ENCODE measurements at places on chromosomes 5 and 9. TPM values are rescaled to one million over a fixed set of nuclear protein-coding genes. Genes with fewer than 3 reads are reported as not detected.
A peak's percentile ranks its signal among the peaks of the same experiment; 100 is the strongest.

The TMEM215 gene
- total RNA-seq, result not detected

The HAVCR2 gene
- total RNA-seq, result 10.4 TPM

DNA sequence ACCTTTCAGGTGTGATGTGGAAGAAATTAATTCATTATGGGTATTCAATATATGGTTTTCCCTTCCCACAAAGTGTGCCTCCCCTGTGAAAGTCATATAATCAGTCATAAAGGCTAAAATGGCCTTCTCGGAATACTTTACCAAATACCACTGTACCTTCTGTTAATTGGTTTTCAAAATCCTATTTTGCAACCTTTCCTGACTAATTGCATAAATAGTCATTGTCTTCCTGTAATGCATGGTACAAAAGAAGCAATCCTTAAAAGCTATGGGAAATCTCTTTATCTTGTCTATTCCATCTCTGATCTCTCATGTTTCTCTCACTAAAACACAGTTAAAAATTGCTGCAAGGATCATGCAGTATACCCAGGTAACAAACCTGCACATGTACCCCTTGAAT lies 44.3 kb upstream of the UGCG start:
- no peak for DNase-seq

- no peak for DNase-seq
Observed at GRCh38 chr5:119897537-119898370, 268.4 kb downstream of the FAM170A start.

The CCNJL gene
- total RNA-seq, result not detected

DNA sequence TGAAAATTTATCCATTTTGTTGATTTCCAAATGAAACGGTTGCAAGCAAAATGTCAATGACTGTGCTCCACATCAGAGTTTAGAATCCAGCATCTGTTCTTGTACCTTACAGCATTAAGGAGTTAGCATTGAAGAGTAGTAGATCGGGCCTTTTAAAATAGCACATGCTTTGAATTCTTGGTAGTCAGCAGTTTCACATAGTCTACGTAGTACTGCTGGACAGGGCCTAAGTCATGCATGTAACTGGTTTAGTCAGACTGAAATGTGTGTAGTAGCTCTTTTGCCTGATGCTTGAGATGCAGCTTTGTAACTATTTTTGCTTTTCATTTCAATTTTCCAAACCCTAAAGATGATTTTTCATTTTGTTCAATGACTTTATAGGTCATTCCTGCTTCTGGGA lies 19.8 kb downstream of the LECT2 start:
- DNase-seq, result no peak

DNA sequence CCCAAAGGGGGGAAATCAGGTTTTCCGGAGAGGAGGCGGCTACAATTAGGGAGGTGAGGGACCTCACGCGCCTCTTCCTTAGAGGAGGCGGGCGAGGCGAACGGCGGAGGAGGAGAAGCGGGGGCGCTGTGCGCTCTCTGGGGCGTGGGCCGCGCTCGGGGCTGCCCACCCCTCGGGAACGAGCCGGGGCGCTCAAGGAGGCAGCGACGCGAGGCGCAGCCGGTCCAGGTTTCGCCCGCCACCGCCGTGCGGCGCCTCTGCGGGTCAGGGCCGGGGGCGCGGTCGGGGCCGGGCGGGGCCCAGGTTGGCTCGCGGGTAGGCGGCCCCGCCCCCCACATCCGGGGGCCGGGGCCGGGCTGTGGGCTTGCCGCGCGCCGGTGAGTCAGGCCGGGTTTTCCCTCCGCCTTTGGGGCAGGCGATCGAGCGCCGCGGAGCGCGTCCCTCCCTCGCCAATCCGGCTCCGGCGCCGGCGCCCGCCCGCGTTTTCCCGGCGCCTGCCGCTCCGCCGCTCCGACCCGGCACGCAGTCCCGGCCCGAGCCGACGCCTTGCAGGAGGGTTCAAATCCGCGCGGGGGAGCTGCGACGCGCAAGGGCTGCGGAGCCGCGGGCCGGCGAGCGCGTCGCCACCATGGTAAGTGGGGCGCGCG lies at the start of gene N4BP3:
Gene N4BP3 (plus strand): TSS at position 392 of the 647 bp plus-strand sequence. CDS start 6,052 bp downstream, outside the sequence.
- DNase-seq, result peak; percentile 88

GRCh38 chr9:70514273-70514672 lies 99.8 kb upstream of the KLF9 start:
- no peak for DNase-seq

DNA sequence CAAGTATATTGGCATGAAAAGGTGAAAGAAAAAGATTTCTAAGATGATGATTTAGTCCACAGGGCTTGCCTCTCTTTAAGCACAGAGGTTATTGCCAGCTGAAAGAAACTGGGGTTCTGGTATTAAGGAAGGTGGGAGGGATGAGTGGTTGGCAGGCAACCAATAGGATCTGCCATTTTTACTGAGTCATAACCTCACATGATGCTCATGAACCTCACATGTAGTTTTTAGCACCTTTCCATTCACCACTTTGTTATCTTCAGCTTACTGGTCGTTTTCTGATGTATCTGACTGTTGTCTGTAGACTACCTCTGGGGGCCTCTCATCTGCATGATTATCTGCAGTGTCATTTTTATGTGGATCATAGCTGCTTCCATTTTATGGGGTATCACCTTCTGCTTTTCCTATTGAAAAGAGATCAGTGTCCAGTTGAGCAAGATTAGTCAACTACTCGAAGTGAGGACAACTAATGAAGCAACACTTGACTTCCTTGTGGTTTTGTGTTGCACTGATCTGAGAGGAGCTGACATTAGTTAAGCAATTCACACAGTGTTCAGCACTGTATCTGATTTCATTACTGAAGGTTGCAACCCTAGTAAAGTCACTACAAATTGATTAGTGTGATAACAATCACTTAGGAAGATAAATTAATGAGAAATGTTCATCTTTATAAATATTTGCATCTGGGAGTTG lies 186.3 kb downstream of the SGCD start:
- DNase-seq, result no peak

DNA sequence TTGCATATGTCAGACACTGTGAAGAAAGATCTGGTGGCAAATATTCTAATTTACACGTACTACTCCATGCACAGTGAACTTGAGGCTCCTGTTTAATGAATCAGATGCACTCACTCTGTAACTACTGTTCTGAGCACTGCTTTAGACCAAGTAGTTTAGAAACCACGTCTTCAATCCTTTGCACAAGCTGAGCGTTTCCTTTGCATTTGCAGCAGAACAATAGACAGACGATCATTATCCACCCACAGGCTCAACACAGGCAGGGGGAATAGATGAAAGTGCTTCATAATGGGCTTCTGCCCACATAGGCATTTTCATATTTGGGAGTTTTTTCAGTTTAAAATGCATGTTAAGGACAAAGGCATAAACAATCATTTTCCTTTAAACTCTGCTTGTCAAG lies 423.3 kb upstream of the ADAMTS16 start:
- DNase-seq, result no peak

DNA sequence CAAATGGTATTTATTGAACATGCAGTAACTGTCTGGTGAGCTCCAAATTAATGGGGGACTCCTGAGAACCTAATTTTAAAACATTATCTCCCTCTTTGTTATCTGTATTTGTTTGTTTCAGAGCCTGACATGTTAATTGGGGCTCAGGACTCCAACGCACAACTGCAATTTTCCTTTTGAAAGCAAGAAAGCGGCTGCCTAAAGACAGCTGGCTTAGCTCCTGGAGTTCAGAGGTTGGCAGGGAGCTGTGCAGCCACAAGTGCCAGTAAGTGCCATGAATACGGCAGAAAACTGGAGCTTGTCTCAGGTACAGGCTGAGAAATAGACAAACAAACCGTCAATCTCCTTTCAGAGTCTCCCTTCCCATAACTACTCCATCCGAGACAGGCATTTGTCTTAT lies 80.9 kb downstream of the PPP2R2B start:
- no peak for DNase-seq

GRCh38 chr9:109806506-109807115 lies 26.6 kb downstream of the PALM2AKAP2 start:
- DNase-seq, result no peak

- DNase-seq, result no peak
Observed at GRCh38 chr5:57783693-57784092, 301.1 kb upstream of the ACTBL2 start.

The DMRT3 gene
- not detected for total RNA-seq

DNA sequence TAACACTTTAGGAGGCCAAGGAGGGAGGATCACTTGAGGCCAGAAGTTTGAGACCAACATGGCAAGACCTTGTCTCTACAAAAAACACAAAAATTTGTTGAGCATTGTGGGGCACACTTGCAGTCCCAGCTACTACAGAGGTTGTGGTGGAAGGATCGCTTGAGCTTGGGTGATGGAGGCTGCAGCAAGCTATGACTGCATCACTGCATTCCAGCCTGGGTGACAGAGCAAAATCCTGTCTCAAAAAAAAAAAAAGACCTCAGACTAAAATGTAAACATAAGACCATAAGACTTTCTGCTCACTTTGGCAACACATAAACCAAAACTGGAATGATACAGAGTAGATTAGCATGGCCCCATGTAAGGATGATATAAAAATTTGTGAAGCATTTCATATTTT lies 24.6 kb upstream of the NANS start:
- DNase-seq, result no peak

The TPPP gene
- total RNA-seq, result 0.02 TPM

The MSX2 gene
- not detected for total RNA-seq

The SHOC1 gene
- total RNA-seq, result not detected

- DNase-seq, result no peak
Observed at GRCh38 chr9:134435550-134436378, 109.5 kb downstream of the RXRA start.

The FLT4 gene
- 1.5 TPM for total RNA-seq

DNA sequence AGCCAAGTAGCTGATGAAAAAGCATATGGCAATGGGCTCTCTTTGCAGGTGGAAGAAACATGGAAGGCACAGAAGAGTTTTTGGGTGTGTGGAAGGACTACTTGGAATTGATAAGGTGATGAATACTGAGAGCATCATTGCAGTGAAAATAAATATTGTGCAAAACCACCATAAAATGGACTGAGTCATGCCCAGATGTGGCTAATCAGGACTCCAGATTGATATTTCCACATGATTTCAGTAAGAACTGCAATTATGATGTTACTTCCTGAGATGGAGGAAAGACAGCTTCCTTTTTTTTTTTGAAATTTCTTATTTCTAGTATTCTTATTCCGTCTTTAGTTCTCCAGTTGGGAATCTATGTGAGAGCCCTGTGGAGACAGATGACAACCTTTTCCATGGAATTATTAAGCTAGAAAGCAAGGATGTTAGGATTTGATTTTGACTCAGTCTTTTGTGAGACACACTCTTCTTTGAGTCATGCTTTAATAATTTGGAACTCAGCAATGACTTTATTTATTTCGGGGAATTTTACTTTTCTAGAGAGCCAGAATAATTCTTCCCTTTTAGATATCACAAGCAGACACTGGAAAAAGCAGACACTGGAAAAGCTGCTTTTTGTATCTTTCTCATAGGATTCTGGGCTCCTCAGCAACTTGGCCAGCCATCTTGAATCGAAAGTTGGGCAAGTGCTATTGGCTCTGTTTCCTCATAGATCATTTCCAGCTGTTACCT lies 94.2 kb upstream of the VCAN start:
- DNase-seq, result no peak

GRCh38 chr5:32439086-32439642 lies 5.4 kb downstream of the ZFR start:
- no peak for DNase-seq

DNA sequence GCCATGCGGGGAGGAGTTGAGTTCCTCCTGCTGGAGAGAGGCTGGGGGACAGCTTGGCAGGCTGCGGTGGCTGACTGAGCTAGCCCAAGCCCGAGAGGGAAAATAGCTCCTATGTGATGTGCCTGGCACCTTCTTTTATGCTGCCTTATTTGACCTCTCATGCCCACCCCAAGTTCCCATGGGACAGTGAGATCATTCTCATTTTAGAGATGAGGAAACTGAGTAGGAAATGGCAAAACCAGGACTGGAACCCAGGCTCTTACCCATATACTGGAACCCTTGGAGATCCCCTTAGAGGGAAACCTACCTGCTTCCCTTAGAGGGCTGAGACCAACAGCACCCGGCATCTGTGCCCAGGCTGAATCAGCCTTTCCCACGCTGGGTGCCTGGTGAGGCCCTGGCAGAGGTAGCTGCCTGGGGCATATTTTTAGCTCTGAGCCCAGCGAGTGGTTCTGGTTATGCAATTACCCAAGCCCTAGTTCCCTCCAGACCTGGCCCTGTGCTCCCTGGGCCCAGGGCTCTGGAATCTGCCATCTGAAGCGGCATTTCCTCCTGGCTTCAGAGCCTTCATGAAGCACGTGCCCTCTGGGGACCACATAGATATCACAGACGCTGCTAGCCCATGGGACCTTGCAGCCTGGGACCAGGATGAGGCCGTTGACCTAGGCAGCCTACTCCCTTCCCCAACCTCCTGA lies 23.6 kb downstream of the COL27A1 start:
- no peak for DNase-seq

- DNase-seq, result no peak
Observed at GRCh38 chr5:88824892-88825583, 57.9 kb downstream of the MEF2C start.

DNA sequence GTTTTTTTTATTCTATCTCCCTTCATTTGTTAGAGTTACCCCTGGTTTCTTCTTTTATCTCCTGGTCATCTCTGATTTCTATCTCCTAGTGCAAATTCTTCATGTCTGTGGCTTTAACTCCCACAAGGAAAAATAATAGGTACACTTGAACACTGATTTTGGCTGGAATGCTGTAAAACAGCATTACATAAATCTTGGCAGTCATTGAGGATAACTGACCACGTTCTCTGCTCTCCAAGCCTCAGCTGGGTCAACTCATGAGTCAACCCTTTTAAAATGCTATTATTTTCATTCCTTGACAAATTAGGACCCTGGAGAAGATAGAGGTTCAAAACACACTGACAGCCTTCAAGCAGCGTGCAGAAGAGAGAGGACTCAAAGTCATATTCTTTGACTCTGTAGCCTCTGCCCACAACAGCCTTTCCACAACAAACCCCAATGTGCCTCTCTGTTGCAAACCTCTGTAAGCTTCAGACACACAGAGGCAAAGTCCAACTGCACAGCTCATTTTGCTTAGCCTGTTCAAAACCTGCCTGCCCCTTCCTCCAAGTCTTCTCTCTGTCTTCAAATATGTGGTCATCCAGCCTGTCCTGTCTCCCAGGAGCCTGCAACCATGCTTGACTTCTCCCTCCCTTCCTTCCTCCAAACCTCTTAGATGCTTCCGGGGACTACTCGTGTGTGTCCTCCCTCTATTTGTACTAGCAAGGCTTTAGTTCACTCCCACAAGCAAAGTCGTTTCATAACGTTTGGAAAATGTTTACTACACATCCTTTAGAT lies 398.4 kb downstream of the MED10 start:
- DNase-seq, result no peak

DNA sequence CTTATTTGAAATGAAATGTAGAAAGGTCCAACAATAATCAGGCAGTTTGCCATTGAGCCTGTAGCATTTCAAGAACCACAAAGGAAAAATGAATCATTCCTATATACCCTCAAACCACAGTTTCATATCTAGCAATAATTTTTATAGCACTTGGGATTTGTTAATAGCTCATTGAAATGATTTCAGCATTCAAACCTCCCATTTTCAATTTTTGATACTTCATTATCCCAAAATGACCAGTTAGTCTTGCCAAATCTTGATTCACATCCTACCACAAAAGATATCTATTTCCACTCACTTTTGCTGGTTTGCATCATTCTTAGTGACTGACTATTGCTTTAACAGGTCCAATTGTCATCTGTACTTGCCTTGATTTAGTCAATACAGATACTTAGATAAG lies 790.1 kb downstream of the TLE1 start:
- DNase-seq, result no peak

Data from activated naive CD4-positive, alpha-beta T cell treated with anti-CD3 and anti-CD28 coated beads for 36 hours (primary cell).